ENCODE measurements at places on chromosomes 11 and 22. TPM values are rescaled to one million over a fixed set of nuclear protein-coding genes. Genes with fewer than 3 reads are reported as not detected.

GRCh38 chr22:37431801-37432707 lies 4.8 kb upstream of the ELFN2 start:
- H3K27ac ChIP-seq = no peak overlapping the region
- H3K27me3 ChIP-seq = peaks cover 18% of the 10 kb centered on the region
- H3K4me3 ChIP-seq = no peak overlapping the region
- DNase-seq = no peak
- H3K4me1 ChIP-seq = no peaks in the 10 kb centered on the region
- H3K36me3 ChIP-seq = no peaks in the 10 kb centered on the region

- H3K27me3 ChIP-seq = no peaks in the 10 kb centered on the region
- no peaks in the 10 kb centered on the region for H3K36me3 ChIP-seq
- H3K4me1 ChIP-seq = no peaks in the 10 kb centered on the region
- no peak overlapping the region for H3K27ac ChIP-seq
These were observed 6.9 kb downstream of the OR52H1 start for GRCh38 chr11:5541427-5541826.

GRCh38 chr11:119970555-119971304 lies 167.2 kb downstream of the TRIM29 start:
- no peak overlapping the region for H3K27ac ChIP-seq
- DNase-seq = no peak
- H3K4me3 ChIP-seq = no peak overlapping the region
- peaks cover 16% of the 10 kb centered on the region for H3K4me1 ChIP-seq
- peaks cover 9% of the 10 kb centered on the region for H3K27me3 ChIP-seq

DNA sequence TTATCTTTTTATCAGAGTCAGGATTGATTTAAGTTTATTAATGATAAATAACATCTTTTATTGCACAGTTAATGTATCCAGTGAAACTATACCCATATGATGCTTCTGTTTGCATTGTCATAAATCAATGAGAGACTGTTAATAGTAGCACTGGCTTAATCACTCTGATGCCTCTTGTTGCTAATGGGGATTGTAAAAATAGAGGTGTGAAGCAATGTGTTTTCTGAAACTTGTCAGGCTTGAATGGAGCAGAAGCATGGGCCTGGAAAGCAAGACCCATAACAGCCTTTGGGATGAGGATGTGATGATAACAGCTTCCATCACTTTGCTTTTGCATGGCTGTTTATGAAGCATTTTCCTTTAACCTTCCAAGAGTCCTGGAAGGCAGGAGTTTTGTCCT lies 319.7 kb downstream of the DDX10 start:
- no peak overlapping the region for H3K27ac ChIP-seq
- no peaks in the 10 kb centered on the region for H3K27me3 ChIP-seq
- H3K4me1 ChIP-seq = peaks cover 22% of the 10 kb centered on the region
- H3K36me3 ChIP-seq = peaks cover 2% of the 10 kb centered on the region
- DNase-seq = no peak

- DNase-seq = no peak
- H3K27me3 ChIP-seq = no peaks in the 10 kb centered on the region
These were observed 19.6 kb downstream of the GDPD5 start for GRCh38 chr11:75505916-75506692.

GRCh38 chr11:94757037-94757735 lies 11.0 kb upstream of the AMOTL1 start:
- H3K27ac ChIP-seq = no peak overlapping the region
- no peaks in the 10 kb centered on the region for H3K36me3 ChIP-seq
- H3K27me3 ChIP-seq = peaks cover 8% of the 10 kb centered on the region
- peaks cover 31% of the 10 kb centered on the region for H3K4me1 ChIP-seq
- H3K4me3 ChIP-seq = no peak overlapping the region

DNA sequence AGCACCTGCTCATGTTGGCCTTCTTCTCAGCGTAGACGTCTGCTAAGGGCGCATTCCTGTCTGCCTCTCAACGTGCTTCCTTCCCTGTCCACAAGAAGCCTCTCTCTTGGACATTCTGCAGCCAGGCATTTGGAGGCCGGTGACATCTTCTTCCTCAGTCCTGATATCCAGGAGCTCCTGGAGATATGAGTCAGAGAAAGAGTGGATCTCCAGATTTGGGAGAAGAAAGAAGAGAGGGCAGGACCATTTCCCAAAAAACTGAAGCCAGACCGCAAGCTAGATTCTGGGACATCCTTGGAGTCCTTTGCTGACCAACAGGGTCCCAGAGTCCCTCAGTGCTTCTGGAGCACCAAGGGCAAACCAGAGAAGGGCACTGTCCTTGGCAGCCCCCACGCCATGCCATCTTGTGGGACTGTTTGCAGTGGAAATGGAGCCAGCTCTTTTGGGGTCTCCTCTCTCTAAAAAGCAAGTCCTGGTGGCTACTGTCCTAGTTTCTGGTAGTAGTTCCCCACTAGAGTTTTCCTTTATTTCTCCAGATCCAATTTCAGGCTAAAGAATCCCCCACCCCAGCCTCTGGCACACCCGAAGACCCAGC lies 36.1 kb upstream of the SYT13 start:
- no peak overlapping the region for H3K27ac ChIP-seq
- H3K4me3 ChIP-seq = no peak overlapping the region
- peaks cover 20% of the 10 kb centered on the region for H3K27me3 ChIP-seq
- DNase-seq = no peak
- H3K36me3 ChIP-seq = 0 out of 2 replicates have a peak, but pooled peaks cover 4% of the 10 kb centered on the region

GRCh38 chr11:106706355-106706754 lies 311.9 kb downstream of the GUCY1A2 start:
- no peak overlapping the region for H3K27ac ChIP-seq
- no peaks in the 10 kb centered on the region for H3K27me3 ChIP-seq
- DNase-seq = no peak
- peaks cover 4% of the 10 kb centered on the region for H3K4me1 ChIP-seq
- no peaks in the 10 kb centered on the region for H3K36me3 ChIP-seq

GRCh38 chr11:111532365-111532709 lies 8.2 kb upstream of the LAYN start:
- no peaks in the 10 kb centered on the region for H3K36me3 ChIP-seq
- H3K4me1 ChIP-seq = peaks cover 2% of the 10 kb centered on the region
- H3K27me3 ChIP-seq = no peaks in the 10 kb centered on the region

DNA sequence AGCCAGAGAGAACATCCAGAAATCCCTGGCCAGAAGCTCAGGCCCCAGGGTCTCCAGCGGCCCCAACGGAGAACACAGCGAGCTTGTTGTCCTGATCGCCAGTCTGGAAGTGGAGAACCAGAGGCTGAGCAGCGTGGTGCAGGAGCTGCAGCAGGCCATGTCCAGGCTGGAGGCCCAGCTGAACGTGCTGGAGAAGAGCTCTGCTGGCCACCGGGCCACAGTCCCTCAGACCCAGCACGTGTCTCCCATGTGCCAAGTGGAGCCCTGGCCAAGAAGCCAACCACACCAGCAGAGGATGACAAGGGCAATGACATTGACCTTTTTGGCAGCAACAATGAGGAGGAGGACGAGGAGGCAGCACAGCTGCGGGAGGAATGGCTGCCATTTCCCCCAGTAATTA lies 20.6 kb upstream of the SCGB1D1 start:
- no peak overlapping the region for H3K27ac ChIP-seq
- H3K27me3 ChIP-seq = peaks cover 10% of the 10 kb centered on the region
- DNase-seq = no peak
- H3K4me3 ChIP-seq = no peak overlapping the region
- 0 out of 2 replicates have a peak, but pooled peaks cover 3% of the 10 kb centered on the region for H3K4me1 ChIP-seq
- H3K36me3 ChIP-seq = no peaks in the 10 kb centered on the region

- peaks cover 9% of the 10 kb centered on the region for H3K4me1 ChIP-seq
- peak overlapping the region; percentile 86 for H3K27ac ChIP-seq
- no peaks in the 10 kb centered on the region for H3K27me3 ChIP-seq
- peaks cover 7% of the 10 kb centered on the region for H3K36me3 ChIP-seq
- no peak overlapping the region for H3K4me3 ChIP-seq
- DNase-seq = no peak
These were observed 15.9 kb upstream of the GRAMD4 start for GRCh38 chr22:46604306-46604690.

- peaks cover 19% of the 10 kb centered on the region for H3K4me1 ChIP-seq
- H3K27me3 ChIP-seq = no peaks in the 10 kb centered on the region
- no peak overlapping the region for H3K27ac ChIP-seq
- no peak for DNase-seq
These were observed 2.4 kb upstream of the ASCC2 start for GRCh38 chr22:29840498-29840897.

DNA sequence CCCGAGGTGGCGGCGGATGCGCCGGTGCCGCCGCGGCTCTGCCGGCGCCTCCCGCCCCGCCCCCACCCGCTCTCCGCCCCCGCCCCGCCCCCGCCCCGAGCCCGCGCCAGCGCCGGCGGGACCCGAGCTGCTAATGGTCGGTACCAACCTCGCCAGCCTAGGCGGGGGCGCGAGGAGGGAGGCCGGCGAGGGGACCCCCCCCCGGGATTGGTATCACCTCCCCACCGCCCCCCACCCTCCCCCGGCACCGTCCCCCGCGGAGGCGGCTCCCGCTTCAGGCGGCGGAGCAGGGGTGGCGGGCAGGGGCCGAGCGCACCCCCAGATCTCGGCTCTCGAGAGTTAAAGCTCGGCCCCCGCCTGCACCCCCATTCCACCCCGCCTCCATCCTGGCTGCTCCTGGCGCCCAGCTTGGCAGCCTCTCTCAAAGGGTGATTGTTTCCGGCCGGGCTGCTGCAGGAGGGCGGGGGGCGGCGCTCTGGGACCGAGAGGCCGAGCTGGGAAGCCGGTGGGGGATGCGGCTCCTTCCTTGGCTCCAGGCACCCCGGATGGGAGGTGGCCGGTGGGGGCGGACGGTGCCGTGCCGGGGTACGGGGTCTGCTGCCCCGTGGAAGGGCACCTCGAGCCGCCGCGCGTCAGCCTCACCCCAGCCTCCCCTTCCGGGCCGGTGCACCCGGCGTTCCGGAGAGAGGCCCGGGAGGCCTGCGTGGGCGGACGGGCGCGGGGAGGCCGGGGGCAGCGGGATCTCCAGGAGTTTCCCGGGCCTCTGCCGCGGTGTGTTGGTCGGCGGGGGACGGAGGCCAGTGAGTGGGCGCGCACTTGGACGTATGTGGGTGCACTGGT lies at the start of gene B3GAT1:
TSS of gene B3GAT1 (minus strand) at position 40 of the 840 bp plus-strand sequence. CDS start 24,583 bp downstream, outside the sequence.
- H3K27me3 ChIP-seq = peaks cover 31% of the 10 kb centered on the region
- H3K4me3 ChIP-seq = peak within 1 kb of the TSS; percentile 77
- peak; percentile 54 for DNase-seq

- H3K27ac ChIP-seq = no peak overlapping the region
- H3K4me1 ChIP-seq = peaks cover 20% of the 10 kb centered on the region
- no peaks in the 10 kb centered on the region for H3K36me3 ChIP-seq
- DNase-seq = no peak
These were observed 5.4 kb upstream of the NDUFS8 start for GRCh38 chr11:68025047-68025446.

- H3K4me3 ChIP-seq = peak overlapping the region; percentile 28
- peaks cover 14% of the 10 kb centered on the region for H3K4me1 ChIP-seq
- H3K27ac ChIP-seq = peak overlapping the region; percentile 67
- peak; percentile 41 for DNase-seq
- H3K27me3 ChIP-seq = no peaks in the 10 kb centered on the region
- no peaks in the 10 kb centered on the region for H3K36me3 ChIP-seq
These were observed 25.5 kb downstream of the SCGB1A1 start for GRCh38 chr11:62444236-62444833.

- H3K4me3 ChIP-seq = peak overlapping the region; percentile 97
- H3K27ac ChIP-seq = peak overlapping the region; percentile 67
- peaks cover 11% of the 10 kb centered on the region for H3K36me3 ChIP-seq
- H3K4me1 ChIP-seq = peaks cover 23% of the 10 kb centered on the region
- DNase-seq = no peak
- H3K27me3 ChIP-seq = no peaks in the 10 kb centered on the region
These were observed 757 bp upstream of the HINFP start for GRCh38 chr11:119120639-119121007.

- DNase-seq = peak; percentile 50
- H3K36me3 ChIP-seq = no peaks in the 10 kb centered on the region
- 0 out of 2 replicates have a peak, but pooled peaks cover 3% of the 10 kb centered on the region for H3K4me1 ChIP-seq
- peaks cover 2% of the 10 kb centered on the region for H3K27me3 ChIP-seq
These were observed 12.4 kb downstream of the SEC14L3 start for GRCh38 chr22:30459181-30460052.

Gene OR5M3
- total RNA-seq = not detected

Gene PLEKHA7
- 15.3 TPM for total RNA-seq

Gene OR52H1
- total RNA-seq = not detected

Gene GGTLC2
- total RNA-seq = not detected

Gene CHRNA10
- total RNA-seq = 0.73 TPM

Gene PHOX2A
- 1.6 TPM for total RNA-seq

Gene ACTN3
- 20.4 TPM for total RNA-seq

Gene DKK3
- 20.6 TPM for total RNA-seq

Gene DUSP8
- total RNA-seq = 2.5 TPM

Gene SMTNL1
- 0.26 TPM for total RNA-seq

Gene TPH1
- total RNA-seq = 0.11 TPM
